ENCODE measurements at places on chromosomes 6 and 20.

GRCh38 chr20:40706977-40707582 lies 18.0 kb upstream of the MAFB start:
- no peak for DNase-seq

- DNase-seq: no peak
Observed at GRCh38 chr6:87164004-87164403, 8.6 kb downstream of the ZNF292 start.

- DNase-seq: no peak
Observed at GRCh38 chr6:116087437-116088027, 13.1 kb upstream of the NT5DC1 start.

GRCh38 chr6:44022671-44023352 lies 104.4 kb downstream of the MRPL14 start:
- no peak for DNase-seq

DNA sequence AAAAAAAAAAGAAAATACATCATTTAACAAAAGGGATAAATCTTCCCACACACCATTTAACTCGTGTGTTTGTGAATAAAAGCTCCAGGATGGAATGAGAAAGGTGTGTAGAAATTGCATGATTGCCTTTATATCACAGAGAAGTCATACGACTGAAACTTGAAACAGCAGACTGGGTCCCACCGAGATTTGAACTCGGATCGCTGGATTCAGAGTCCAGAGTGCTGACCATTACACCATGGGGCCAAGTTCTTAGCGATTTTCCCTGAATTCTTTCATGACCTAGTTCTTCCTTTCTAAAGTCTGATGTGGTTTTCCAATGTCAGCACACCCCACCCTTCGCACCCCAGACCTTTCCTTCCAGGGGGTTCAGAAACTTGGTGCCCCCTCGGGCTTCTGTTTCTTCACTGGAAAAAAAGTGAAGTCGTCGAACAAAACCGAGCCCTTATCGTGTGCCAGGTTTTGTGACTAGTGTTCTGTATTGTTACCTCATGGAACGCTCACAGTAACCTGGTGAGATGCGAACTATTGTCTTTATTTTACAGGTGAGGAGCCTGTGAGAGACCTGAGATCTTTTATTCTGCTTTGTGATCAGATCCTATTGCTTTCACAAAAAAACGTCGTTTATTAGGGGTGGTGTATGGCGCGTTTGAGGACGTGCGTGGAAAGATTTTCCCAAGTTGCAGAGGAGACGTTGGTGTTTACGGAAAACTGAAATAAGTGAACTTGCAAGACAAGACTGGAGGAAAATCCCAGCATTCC lies 120.8 kb downstream of the OR2B2 start:
- DNase-seq: peak; percentile 76

DNA sequence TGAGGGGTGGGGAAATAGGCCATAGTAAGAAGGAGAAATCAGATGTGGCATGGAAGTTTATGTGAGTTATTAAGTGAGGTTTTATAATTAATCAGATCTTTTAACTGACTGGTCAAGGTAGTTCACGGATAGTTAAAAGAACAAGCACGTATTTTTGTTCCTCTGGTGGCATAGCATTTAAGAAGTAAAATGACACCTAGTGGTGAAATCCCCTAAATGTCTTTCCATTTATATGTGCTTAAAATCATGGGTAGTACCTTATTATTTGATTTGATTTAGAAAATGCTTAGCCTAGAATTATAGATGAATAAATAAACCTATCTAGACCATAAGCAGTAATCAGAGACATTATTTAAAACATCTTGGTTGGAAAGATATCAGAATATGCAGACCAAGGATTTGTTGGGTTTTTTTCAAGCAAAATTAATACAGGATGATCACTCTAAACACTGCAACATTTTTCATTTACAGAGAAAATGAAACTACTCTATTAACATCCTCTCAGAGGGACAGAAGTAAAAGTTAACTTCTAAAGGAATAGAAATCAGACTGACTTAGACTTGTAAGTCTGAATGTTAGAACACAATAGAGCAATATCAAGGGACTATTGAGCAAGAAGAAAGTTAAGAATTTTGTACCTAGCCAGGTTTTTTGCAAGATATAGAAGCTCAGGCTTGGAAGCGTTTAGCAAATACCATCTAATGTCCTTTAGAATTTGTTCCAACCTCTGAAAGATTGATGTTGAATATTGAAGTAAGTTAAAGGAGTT lies 81.1 kb downstream of the STXBP5 start:
- DNase-seq: peak; percentile 6

DNA sequence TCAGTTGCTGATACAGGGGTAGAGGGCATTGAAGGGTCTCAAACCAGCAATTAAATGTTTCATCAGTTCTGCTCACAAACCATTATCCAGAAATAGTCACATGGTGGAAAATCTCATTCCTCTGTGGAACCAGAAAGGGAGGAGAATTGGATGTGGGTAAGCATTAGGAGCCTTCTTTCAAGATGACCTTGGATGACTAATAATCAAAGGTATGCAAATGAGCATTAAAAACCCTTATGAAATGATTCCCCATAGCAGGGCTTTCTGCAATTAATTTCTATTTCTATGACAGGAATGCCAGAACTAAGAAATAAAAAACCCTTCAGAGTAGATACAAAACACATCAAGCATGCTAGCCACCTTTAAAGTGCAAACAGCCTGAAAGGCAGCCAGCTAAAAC lies 37.4 kb upstream of the HCRTR2 start:
- no peak for DNase-seq

GRCh38 chr6:3455147-3455568 lies 1.7 kb downstream of the SLC22A23 start:
- no peak for DNase-seq

GRCh38 chr20:58909585-58909984 lies 57.1 kb downstream of the GNAS start:
- no peak for DNase-seq

DNA sequence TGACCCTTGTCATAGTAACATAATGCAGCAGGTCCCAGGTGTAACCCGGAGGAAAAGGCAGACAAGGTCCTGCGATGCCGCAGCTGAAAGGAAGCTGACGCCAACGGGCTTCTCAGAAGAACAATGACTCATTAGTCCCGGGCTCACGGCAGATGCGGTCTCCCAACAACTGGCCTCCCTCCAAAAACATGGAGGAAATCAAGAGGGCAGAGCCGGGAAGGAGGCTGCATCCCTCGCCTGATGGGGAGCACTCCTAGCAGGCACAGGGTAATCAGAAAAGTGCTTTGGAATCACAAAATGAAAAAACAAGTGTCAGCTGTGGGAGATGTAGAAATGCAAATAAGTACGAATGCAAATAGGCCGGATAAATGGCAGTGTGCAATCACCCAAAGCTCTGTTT lies 165.2 kb upstream of the AGPAT4 start:
- DNase-seq: no peak

DNA sequence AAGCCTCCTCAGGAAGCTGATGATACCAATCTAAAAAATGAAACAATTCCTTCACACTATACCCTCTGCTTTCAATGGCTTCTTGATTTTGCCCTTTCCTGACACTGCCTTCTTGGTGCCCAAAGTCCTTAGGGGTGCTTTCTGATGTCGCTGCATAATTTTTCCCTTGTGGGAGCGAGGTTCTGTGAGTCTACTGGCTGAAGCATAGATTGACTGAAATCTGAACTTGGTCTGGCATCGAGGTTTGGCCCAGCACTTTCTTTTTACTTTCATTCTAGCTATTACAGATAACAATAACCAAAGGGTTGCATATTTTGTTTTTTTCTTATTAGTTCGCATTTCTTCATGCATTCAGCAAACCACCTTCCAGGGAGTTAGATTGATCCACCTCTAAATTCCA lies 65.8 kb downstream of the E2F3 start:
- DNase-seq: no peak

GRCh38 chr6:13989496-13990144 lies 64.9 kb downstream of the RNF182 start:
- no peak for DNase-seq

DNA sequence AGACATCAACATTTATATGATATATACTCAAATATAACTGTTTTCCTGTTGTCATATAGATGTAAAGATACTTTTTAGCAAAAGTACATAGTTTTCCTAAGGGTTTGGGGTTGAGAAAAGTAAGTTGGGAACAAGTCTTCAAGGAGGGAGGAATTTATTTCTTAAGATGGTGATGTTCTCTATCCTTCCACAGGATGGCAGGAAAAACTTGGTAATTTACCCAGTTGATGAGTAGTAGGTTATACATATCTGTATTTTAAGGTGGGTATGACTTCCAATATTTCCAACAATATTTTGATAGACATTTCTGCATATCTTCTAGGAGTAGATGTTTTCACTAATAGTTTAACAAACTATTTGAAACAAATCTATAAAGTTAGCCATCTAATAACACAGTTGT lies 254.4 kb downstream of the RIMS1 start:
- DNase-seq: no peak

DNA sequence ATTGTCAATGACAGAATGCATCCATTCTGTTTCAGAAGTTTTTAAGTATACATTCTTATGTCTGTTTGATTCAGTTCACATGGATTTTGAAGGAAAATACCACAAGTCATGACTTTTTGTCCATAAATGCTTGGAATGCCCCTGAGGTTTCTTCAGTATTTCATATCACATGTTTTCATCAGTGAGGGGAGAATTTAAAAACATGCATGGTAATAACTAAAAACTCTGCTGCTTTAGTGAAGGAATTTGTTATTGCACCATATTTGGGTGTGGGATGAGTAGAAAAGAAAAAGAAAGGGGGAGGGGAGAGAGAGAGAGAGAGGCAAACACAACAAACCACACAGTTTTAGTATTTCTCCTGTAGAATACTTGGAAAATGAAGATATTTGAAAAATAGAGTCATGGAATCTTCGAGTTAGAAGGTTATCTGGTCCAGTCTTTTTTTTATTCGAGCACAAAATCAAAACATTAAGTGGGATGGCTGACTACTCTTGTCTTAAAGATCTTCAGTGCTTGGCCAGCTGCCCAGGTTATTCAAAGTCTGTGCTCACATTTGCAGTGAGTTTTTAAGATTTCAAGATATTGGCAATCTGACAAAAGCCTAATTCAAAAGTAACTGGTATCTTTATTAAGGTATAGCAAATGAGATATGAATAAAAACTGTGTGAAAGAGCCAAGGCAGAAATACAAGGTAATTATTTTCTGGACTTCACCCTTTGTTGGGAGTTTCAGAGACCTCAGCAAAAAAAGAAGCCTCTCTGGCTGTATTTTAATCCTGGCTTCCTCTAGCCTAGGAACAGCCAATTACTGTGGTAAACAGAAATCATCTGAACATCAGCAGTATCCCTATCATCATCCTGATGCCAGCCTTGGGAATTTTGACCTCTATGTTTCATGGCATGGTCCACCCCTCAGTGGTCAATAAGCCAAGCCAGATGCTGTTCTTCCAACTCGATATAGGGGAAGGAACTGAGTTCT lies 687.9 kb upstream of the CITED2 start:
- DNase-seq: no peak

GRCh38 chr6:1850840-1851157 lies 241.1 kb downstream of the FOXC1 start:
- no peak for DNase-seq

- DNase-seq: no peak
Observed at GRCh38 chr6:21679761-21680265, 86.3 kb downstream of the SOX4 start.

GRCh38 chr20:41650231-41650948 lies 32.2 kb upstream of the CHD6 start:
- DNase-seq: no peak

GRCh38 chr20:17665756-17666155 lies 16.3 kb downstream of the RRBP1 start:
- DNase-seq: no peak

DNA sequence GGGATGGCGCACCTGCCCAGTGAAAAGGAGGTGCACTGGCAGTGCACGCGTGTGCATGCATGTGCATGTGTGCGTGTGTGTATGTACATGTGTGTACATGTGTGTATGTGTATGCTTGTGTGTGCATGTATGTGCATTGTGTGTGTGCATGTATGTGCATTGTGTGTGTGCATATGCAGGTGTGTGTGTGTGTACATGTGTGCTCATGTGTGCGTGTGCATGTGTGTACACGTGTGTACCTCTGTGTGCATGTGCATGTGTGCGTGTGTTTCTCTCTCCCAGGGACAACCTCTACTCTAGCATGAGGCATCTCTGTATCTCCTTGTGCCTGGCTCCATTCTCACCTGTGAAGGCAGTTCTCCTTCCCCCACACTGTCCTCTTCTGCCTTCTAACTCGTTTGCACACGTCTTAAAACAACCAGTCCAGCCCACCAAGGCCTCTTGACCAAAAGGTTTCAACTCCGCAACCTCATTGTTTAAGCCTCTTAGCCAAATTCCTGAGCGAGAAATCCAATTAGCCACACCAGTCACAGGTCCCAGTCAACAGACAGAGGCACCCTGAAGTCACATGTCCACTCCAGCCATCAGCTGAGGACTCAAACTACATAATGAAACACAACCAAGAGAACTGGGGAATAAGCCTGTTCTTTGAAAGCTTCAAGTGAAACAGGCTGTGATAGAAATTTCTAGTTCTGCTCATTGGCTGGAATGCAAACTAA lies 103.5 kb upstream of the PTPRT start:
- no peak for DNase-seq

- DNase-seq: no peak
Observed at GRCh38 chr6:85368631-85369030, 81.3 kb upstream of the NT5E start.

DNA sequence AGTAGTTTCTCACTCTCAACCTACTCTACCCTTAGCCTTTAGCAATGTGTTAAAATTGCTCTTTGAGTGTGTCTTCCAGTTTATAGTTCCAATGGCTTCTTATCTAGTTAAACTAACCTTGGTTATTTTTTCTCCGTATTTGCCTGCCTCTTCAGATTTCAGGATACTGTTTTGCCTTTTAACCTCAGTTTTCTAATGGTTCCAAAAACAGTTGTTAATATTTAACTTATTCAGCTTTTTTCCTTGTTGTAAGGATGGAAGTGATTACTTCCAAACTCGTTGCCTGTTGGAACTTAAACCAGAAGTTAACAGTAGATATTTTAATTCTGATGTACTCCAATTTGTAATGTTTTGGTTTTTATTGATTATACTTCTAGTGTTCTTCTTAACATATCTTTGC lies 1574.9 kb downstream of the HACE1 start:
- no peak for DNase-seq

DNA sequence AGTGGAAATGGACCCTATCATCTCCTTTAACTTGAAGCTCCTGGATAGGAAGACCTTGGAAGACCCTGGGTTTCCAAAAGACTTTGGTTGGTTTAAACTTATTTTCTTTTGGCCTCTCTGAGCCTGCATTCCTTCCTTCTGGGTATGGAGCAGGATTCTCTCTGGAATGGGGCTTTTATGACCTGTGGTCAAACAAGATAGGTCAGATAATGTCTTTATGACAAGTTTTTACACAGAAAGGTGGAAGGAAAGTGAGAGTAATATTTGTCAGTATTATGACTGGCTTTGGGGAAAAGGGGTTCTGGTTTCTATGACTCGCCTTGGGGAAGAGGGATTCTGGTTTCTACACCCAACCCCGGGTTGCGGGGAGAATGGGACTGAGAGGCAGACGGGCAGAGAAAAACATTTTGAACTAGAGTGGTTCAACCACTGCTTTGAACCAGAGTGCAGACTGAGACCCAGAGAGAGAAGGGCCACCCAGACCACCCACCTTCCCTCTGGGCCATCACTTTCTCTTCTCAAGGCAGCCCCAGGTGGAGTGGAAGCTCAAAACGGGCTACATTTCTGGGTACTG lies 37.6 kb upstream of the KCNK5 start:
- DNase-seq: no peak

GRCh38 chr6:36301085-36301658 lies 31.3 kb downstream of the PNPLA1 start:
- DNase-seq: no peak

- DNase-seq: no peak
Observed at GRCh38 chr6:39451831-39452230, 129.3 kb upstream of the KCNK16 start.

Data from retina (tissue), 1 donor.